ENCODE measurements at places on chromosomes 1 and 21.
A peak's percentile ranks its signal among the peaks of the same experiment; 100 is the strongest.

DNA sequence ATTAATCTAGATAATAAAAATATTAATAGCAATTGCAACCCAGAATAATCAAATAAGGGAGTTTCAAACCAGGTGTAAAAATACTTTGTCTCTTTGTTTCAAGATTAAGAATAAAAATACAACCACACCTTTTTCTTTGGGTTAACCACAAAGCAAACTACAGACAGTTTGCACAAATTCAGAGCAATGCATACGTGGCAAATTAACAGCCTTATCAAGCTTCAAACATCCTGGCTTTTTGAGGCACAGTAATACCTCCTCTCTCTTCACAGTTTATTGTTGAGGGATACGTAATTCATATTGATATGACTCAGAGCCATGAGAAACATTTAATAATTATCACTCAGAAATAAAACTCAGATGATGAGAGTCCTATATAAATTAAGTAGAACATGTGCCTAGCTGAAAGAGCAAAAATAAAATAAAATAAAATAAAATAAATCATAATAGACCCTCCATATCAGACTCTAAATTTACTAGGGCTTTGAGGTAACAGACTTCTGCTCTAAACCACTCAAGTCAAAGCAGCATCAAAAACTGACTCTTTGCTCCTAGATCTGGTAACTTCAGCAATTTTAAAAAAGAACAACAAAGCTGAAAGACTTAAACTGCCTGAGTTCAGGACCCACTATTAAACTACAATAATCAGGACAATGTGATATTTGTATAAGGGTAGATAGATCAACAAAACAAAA is 11.4 kb downstream of the EDEM3 start:
- DNase-seq = peak; percentile 30

GRCh38 chr21:24423546-24423945 is 1183.7 kb downstream of the MRPL39 start:
- no peak for DNase-seq

DNA sequence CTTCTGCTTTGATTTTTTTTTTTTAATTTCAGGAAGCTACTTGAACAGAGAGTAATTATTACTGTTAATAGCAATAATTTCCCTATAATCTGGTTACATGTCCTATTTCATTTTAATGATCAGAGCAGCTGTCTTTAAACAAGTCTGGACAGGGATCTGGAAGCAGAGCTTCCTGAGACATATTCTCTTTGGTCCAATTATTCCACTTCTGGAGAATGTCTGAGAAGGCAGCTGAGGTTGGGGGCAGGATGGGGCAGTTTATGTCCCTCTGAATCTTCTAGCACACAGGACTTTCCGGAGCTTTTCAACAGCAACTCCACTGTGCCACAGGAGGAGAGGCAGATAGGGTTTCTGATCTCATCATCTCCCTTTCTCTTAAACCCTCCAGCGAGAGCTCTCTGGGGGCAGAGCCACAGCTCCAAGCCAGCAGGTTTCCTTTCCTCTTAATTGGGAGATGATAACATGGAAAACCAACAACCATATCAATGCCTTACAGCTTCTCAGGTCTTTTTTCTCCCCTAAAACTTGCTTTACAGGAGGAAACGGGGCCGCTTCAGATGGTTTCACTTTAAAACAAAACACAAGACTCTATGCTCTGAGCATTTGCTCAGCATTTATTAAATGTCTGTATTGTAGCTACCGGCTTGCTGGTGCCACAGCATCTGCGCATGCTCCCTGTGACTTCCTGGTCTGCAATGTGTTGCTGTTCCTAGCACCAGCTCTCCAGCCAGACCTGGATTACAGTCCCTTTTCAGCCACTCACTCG is 425.7 kb upstream of the USP24 start:
- DNase-seq = peak; percentile 47

DNA sequence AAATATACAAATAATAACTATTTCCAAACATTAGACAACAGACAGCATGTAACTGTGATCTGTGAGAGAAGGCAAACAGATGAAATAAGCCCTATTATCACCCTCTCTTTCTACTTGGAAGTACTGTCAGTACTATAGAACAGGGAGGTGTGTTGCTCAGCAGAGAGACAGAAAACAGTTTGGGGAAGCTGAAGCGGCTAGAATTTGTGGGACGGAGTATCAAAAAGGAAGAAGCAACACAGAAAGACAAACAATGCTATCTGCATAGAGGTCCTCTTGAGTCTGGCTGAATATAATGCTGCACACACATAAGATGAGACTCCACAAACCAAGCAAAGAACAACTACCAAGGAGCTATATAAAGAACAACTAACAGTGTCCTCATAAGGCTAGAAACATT is 59.4 kb downstream of the ZZZ3 start:
- no peak for DNase-seq

- no peak for DNase-seq
Measured at GRCh38 chr1:168845140-168845539, 116.1 kb upstream of the DPT start.

DNA sequence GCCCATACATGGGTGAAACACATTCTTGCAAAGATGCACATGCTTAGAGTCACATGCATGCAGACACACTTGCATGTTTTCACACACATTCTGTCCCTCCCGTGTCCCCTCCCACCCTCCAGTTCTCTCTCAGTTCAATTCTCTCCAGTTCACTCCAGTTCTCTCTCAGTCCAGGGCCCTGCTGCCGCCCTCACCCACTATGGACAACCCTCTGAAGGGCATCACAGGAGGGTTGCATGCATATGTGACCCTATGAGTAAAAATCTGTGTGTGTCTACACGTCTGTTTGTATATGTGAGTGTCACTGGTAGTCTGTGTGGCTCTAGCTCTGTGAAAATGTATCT is 21.8 kb upstream of the ADGRB2 start:
- peak; percentile 0 for DNase-seq

DNA sequence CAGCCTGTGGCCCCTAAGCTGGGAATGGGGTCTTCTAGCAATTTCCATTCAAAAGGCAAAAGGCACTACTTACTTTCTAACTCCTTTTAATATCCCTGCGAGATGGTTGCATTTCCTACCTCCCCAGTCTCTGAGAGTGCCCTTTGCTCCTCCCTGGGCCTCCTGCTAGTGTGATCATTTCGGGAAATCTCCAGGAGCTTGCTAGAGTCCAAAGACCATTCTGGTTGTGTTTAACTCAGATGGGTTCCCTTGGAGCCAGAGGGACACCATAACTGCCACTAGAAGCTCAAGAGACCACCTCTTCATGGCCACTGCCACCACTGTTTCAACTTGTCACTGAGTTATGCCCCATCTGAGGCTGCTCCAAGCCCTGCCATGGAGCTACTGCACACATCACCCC is 34.4 kb upstream of the CYP4B1 start:
- DNase-seq = no peak

DNA sequence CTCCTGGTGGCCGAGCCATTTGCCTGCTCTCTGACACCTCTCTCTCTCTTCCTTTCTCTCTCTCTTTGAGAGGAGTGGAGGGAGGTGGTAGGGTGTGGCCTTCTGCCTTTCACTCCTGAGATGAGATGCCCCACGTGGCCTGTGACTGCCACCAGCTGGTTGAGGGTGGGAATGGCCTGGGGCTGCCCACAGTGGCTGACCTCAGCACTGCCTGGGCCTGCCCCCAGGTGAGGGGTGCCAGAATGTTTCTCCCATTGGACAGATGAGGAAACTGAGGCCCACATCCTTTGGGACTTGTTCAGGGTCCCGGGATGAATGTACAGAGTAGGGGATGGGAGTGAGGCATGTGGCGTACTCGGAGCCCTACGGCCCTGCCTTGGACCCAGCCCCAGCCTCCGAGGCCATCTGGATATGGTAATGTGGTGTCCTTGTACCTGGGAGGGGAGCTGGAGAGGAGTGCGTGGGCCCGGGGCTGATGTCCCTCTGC is 12.7 kb upstream of the C1orf167 start:
- peak; percentile 76 for DNase-seq

DNA sequence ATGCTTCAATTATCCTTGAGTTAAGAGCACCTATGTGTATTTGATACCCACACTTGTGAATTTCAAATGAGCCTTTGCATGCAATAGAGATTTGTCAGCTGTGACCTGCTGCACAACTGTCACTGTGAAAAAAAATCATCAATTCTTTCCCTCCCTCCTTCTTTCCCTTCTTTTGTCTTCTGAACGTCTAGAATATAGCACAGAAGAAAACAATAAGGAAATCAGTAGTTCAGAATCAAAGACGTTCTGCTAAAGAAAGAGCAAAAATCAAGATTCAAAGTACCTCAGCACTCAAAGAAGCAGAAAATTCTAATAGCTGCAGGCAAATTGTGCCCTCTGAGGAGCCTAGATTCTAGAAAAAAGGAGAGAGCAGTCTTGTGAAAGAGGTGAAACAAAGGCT is 1.7 kb upstream of the FMN2 start:
- DNase-seq = no peak

- no peak for DNase-seq
Measured at GRCh38 chr1:14725238-14725637, 126.8 kb downstream of the KAZN start.

- no peak for DNase-seq
Measured at GRCh38 chr1:42932442-42932941, 26.2 kb downstream of the SLC2A1 start.

GRCh38 chr21:17949421-17949820 is 130.3 kb upstream of the C21orf91 start:
- DNase-seq = no peak

GRCh38 chr1:64884261-64885040 is 81.9 kb downstream of the JAK1 start:
- no peak for DNase-seq

DNA sequence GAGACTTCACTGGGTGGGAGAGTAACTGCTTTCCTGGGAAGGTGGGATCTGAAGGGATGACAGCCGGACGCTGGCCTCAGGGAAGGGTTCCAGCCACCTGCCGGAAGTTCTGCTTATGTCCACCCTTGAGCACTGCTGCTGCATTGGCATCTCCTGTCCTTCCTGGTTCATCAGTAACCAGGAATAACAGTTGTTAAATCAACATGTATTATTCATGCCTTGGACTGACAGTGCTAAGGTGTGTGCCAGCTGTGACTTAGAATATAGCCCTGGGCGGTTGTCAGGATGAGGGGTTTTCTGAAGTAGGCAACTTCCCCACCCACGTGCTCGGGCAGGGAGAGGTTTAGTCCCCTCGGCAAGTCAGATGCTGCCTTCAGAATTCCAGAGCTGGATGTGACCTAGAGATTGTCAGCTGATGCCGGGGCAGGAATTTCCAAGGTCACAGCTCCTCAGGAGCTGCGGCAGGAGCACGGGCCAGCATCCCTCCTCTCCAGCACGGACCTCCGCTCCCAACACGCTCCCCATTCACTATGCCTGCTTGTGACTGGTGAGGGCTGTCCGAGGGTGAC is 17.9 kb downstream of the CLDN14 start:
- DNase-seq = no peak

DNA sequence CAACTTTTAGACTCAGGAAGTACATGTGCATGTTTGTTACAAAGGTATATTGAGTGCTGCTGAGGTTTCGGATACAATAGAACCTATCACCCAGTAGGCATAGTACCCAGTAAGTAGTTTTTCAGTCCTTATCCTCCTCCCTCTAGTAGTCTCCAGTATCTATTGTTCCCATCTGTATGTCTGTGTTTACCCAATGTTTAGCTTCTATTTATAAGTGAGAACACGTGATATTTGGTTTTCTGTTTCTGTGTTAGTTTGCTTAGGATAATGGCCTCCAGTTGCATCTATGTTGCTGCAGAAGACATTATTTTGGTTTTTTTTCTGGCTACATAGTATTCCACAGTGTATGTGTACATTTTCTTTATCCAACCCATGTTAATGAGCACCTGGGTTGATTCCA is 47.2 kb upstream of the TSNAX start:
- DNase-seq = no peak

GRCh38 chr1:93672069-93672468 is 9.6 kb downstream of the BCAR3 start:
- DNase-seq = no peak

- DNase-seq = no peak
Measured at GRCh38 chr1:228001738-228002535, 4.9 kb upstream of the WNT3A start.

- DNase-seq = no peak
Measured at GRCh38 chr1:42096554-42096953, 56.7 kb upstream of the GUCA2B start.

DNA sequence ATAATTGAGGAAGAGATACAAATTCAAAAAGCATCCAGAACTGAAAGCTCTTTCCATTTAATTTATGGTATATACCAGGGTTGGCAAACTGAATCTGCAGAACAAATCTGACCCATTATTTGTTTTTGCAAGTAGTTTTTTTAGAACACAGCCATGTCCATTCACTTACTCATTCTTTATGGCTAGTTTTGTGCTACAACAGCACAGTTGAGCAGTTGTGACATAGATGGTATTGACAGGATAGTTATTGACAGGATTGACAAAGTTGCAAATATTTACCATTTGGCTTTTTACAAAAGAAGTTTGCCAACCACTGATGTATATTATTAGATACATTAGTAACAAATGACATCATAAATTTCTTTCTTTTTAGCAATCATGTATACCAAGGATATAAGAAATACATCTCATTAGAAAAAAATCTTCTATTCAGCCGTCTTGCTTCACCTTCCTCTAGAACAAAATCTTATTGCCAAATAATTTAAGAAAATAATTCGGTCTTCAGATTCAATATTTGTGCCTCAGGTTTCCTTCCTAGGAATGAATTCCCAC is 9.4 kb downstream of the ADAMTS1 start:
- no peak for DNase-seq

DNA sequence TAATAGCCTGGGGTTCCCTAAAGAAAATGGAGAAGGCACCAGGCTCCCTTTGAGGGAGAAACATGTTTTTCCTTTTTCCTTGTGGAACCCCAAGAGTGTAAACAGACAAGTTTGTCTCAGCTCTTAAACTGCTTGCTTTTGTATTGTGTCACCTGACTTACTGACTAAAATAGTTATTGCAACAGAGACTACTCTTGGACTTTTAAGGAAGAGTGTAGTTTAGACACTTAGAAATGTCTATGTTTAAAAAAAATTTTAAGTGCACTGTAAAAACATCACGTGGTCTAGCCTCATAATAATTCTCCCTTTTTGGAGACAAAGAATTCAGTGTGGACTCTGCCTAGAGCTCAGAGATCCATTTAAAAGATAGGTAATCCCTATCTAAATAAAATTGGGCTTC is 141.1 kb downstream of the TRIM33 start:
- DNase-seq = no peak

- no peak for DNase-seq
Measured at GRCh38 chr1:159978107-159978398, 24.0 kb upstream of the SLAMF9 start.

DNA sequence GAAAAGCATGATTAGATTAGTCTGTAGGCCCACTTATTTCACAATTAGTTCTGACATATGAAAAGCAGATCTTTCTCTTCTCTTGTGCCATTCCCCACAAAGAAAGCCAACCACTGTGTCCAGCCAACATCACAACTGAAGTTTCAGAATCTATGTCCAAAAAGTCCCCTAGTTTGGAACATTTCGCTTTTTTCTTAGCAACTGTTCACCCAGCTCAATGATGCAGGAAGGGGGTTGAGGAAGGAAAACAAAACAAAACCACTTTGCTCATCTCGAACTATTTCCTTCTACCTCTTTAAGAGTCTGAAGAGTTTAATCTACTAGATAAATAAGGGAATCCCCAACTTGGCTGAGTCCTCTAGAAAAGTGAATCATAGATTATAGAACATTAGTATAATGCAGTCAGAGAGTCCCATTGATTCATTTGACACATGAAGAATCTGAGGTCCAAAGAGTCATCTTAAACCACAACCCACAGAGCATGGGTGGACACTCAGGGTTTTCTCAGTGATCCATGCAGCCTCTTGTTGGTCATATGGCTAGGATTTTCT is 159.3 kb upstream of the SGIP1 start:
- DNase-seq = peak; percentile 26
